ENCODE measurements at places on chromosomes 1 and 21.
A peak's percentile ranks its signal among the peaks of the same experiment; 100 is the strongest.

DNA sequence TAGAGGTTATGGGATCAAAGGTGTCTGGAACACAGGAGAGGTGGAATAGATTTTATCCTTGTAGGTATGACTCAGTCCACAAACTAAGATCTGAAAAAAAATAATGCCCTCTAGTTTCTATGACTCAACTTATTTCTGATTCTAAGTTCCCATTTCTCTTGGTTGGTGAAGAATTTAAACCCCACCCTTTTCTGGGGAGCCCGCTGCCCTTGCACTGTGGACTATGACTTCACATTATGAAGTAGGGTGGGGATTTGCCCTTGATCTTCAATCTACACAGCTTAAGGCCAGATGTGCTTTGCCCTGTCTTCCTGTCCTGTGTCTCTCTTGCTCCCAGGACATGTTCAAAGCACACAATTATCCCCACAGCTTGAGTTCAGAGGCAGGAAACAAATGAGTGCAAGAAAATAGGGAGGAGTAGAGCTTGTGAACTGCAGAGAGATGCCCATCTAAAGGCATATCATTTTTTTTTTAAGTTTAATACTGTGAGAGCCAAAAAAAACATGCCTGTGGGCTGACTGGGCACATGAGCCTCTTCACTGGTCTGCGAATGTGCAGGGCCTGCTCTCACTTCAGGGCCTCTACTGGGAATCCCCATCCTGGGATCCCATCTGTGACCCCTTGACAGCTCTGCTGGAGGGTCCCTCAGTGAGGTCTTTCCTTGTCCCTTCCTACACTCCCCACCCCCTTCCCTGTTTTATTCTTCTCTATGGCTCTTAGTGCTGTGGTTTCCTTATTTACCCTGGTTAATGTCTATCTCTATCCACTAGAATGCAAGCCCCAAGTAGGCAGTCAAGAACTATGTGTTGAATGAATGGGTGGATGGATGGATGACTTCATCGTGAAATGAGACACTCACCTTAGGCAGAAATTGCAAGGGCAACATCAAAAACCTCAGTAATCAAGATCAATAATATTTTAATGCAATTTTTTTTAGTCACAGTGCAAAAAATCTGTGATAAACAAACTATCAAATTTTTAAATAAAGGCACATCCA is 61.5 kb downstream of the CD58 start:
- no peak for DNase-seq

DNA sequence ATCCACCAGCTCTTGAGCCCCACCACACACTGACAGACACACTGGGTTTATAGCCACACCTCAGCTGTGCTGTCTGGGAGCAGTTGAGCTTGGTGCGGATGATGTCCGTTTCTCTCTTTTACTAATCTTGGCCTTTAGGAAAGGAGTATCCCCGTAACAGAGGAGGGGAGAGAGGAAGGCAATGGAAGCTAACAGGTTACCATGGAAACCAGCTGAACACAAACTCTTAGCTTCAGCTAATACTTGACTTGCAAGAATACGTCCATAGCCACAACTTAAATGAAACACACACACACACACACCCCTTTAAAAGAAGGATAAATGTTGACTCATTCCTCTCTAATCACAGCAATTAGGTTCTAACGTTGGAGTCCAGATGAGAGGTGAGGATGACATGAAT is 28.0 kb upstream of the LRRN2 start:
- no peak for DNase-seq

DNA sequence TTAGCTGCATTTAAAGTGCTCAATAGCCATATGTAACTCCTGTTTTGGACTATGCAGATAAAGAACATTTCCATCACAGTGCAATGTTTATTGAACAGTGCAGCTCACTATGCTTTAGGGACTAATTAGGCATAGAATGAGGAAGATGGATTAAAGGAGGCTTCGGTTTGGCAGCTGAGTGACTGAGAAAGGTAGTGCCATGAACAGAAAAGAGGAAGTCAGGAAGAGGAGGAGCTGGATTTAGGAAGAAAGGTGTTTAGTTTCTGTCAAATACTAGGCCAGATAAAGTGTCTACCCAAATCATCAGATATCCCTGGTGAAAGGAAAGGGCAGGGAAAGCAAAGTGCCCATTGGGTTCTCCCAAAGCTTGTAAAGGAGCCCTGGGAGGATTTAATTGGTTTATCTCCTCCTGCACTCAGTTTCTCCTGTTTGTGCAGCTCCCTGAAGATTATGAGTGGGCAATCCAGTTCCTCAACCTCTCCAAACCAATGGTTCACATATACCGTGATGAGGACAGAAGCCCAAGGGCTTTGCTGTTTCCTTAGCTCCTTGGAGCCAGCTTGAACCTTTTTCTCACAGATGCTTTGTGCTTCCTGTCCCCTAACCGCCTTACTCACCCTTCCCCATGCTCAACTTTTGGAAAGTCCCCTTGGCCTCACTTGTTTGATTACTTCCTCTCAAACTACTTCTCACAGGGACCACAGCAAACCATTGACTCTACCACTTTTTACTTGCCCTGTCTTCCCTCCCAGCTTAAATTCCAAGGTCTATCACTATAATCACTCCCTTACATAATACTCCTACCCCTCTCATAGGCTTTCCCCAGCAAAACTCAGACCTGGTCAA is 3.5 kb upstream of the RAP1A start:
- DNase-seq = no peak

- peak; percentile 64 for DNase-seq
These were observed 21.4 kb upstream of the FMO1 start for GRCh38 chr1:171226747-171227370.

GRCh38 chr1:212916481-212917133 is 33.7 kb upstream of the VASH2 start:
- DNase-seq = no peak

DNA sequence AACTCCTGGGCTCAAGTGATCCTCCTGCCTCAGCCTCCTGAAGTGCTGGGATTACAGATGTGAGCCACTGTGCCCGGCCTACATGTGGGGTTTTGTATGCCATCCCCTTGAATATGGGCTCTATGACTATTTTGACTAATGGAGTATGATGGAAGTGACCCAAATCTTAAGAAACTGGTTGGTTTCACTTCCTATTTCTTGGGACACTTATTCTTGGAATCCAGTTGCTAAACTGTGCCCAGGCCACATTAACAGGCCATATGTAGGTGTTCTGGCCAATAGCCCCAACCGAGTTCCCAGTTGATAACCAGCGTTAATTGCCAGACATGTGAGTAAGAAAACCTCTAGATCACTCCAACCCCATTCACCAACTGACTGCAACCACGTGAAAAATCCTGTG is 36.3 kb upstream of the CLIC4 start:
- no peak for DNase-seq

GRCh38 chr1:221085701-221086375 is 206.6 kb downstream of the HLX start:
- DNase-seq = no peak

GRCh38 chr1:3837685-3838084 is 19.3 kb downstream of the CEP104 start:
- no peak for DNase-seq

DNA sequence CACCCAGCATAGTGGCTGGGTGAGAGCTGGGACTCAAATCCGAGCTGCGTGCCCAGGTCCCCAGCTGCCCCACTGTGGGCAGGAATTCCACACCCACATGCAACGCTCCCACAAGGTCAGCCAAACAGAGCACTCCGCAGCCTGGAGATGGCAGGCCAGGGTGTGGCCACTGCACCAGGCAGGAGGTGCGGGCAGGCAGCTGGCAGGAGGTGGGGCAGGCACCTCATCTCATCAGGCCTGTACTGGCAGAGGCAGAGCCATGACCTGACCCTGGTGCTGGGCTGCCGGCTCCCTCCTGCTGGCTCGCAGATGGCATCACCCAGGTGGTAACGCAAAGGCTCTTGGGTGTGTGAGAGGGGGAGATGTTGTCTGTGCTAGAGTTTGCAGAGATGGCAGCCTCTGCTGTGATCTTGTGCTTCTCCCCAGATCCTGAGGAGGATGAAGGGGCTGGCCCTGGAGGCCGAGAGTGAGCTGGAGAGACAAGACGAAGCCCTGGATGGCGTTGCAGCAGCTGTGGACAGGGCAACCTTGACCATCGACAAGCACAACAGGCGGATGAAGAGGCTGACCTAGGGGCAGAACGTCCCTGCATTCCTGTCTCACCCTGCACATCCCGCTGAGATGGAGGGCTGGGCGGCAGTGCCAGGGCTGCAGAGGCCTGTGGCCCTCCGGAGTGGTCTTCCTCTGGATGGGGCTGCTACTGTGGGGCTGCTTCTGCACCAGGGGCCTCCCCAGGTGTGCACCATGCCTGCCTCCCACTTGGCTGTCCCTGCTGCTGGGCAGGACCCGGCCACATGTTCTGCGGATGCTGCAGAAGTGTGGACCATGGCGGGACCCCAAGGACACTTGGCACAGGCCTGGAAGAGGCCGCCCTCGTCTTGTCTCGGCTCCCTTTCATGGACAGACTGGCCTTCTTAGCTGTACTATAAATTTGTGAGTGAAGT is 35.1 kb upstream of the PRSS38 start:
- DNase-seq = no peak

DNA sequence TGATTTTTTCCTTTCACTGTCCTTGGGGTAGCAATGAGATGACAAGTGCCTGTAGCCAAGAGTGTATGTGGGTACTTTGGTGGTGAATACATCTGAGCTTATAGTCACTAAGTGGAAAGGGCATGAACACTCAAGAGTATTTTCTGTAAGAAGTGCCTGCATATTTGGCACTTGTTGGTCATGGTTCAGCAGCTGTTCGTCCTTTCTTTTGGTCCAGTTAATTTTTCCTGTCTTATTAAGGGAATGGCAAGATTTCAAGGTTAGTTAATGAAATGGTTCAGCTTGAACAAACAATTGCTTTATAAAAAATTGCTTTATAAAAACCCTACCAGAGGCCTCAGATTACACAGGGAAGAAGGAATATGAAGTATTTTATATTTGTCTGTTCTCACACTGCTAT is 48.6 kb upstream of the GPR52 start:
- DNase-seq = no peak

DNA sequence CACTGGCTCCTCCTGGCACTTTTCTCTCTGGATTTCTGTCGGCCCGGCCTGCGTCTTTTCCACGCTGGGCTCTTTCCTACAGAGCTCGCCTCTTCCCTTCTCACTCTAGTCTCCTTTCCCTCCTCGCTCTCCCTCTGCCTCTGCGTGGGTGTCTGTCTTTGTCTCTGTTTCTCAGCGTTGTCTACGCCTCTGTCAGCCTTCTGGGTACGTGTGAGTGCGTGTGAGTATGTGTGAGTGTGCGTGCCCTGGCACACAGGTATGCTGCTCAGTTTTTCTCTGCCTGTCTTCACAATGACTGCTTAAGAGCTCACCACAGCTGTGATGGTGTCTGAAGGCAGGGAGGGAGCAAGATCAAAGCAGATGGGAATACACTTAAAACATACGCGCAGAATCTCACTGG is 77.7 kb downstream of the KIRREL1 start:
- no peak for DNase-seq

- no peak for DNase-seq
These were observed 615 bp downstream of the GPR161 start for GRCh38 chr1:168135921-168136708.

GRCh38 chr1:36765785-36766300 is 268.5 kb downstream of the GRIK3 start:
- DNase-seq = no peak

GRCh38 chr1:74799119-74799657 is 66.2 kb downstream of the TYW3 start:
- no peak for DNase-seq

DNA sequence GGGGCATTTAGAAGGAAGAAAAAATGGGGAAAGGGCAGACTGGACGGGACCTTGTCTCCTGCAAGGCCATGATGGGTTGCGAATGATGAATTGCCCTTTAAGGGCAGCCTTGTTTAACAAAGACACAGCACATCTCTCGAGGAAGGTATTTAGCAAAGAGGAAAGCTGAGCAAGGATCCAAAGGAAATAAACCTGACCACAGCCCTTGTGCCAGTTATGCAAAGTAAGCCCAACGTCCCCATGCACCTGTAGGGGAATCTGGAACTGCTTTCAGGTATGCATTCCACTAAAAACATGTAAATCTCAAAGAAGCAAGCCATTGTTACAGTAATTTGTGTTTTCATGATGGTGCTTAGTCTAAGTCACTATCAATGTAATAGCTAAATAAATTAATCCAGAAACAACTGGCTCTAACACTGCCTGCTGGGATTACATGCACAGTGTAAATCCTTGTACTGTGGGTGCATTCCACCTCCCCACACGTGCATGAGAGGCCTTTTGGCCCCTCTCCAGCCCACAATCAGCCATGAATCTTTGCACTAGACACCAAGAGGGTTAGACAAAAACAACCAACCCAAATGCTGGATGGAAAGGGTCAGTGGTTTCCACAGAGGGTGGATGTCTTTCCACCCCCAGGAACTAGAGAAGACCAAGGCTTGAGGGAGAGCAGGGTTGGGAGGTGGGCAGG is 228.8 kb upstream of the KAZN start:
- DNase-seq = no peak

- no peak for DNase-seq
These were observed 2.0 kb downstream of the SERINC2 start for GRCh38 chr1:31414980-31415370.

DNA sequence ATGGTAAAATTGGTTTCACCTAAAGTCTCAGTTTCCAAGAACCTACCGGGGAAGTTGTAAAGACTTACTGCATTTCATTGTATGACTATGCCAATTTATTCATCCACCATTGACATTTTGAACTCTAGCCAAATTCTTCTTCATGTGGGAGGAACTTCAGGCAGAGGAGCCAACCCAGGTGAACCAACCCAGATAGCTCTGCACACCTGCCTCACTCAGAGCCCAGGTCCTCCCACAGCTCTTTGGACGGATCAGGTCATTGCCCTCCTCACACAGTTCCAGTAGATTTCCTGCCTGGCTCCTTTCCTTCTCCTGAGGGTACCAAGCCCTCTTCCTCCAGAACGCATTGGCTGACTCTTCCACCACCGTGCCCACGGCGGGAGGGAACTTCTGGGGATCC is 121.7 kb downstream of the DTL start:
- DNase-seq = no peak

DNA sequence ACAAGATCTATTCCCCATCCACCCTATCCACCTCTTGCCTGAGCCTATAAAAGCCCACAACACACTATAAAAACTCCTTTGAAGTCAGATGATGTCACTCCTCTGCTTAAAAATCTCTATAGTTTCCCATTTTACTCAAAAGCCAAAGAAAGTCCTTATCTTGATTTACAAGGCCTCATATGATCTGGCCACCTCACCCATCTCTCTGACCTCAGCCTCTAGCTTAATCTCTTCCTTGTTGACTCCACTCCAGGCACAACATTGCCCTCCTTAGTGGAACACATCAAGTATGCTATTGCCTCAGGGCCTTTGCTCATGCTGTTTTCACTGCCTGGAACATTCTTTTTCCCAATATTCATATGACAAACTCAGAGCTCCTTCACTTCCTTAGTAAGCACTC is 33.3 kb downstream of the ZNF281 start:
- DNase-seq = no peak

GRCh38 chr1:9201401-9202239 is 33.0 kb upstream of the H6PD start:
- no peak for DNase-seq

All from SK-N-MC (cell line).